ENCODE measurements at places on chromosomes 5 and 9.

DNA sequence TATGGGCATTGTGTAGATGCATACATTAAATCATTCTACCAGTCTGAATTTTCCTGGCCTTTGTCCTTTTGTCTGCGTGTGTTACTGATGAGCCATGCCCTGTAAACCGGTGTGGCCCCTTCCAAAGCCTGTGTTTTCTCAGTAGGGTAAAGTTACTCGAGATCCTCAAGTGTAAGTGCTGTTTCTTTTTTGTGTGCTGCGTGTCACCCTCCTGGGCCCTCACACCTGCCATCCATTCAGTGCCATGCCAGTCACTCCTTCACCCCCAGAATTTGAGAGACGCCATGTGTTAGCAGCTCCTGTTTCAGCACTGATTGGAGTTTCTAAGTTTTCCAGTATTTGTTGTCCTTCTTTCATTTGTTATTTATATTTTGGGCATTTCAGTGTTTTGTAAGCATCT lies 288.2 kb downstream of the FANCC start:
- DNase-seq, result no peak

- DNase-seq, result no peak
Measured at GRCh38 chr9:96612105-96612965, 7.3 kb downstream of the CDC14B start.

DNA sequence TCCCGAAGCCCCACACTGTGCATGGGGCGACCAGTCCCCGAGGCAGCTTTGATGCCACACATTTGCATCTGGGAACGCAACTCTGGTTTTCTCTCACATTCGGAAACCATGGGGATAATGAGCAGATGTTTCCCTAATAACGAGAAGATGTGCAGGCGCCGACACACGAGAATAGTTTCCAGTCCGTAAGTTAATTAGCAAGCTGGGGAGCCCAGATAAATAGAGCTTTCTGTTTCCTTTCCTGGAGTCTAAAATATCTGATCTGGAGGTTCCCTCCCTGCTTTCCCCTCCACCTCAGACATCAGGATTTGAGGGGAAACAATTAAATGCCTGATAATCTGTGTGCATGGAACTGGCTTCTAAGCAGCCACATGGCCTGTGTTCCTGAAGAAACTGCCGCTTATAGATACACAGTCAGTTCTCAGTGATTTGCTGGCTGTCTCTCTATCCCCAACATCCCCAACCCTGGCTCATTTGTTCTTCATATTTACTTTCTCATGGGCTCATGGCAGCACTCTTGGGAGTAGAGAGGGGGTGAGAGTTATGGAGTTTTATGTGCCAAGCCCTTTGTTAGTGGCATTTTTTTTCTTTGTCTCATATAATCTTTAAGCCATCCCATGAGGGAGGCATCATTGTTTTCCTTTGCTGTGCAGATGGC lies 62.8 kb downstream of the PDZD2 start:
- no peak for DNase-seq

GRCh38 chr5:14226992-14227391 lies 83.8 kb downstream of the TRIO start:
- DNase-seq, result no peak

GRCh38 chr5:8523501-8523900 lies 654.6 kb downstream of the MTRR start:
- DNase-seq, result no peak

GRCh38 chr5:10166392-10166791 lies 83.3 kb downstream of the ATPSCKMT start:
- DNase-seq, result no peak

DNA sequence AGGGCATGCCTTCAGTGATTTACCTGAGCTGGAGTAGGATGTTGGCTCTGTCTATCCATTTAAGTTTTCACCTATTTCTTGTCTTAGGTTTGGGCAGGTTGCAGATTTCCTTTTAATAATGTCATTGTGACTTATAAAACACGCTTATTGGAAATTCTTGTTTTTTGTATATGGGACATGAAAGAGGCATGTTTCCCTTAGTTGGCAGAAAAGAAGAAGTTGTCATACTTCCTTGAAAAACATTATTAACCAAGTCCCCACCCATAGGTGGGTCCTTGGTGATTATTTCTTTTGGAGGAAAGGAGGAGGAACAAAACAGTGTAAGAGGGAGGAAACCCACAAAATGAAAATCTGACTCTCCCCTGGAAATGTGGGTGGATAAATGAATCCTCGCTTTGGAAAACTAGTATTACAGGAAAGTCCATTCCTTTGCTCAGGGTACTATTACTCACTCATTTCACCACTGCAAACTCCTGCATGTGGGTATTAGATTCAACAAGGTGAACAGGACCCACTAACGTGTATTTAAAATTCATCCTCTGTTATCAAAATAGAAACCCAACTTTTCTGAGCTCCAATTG lies 9.3 kb downstream of the CER1 start:
- DNase-seq, result no peak

- DNase-seq, result no peak
Measured at GRCh38 chr5:130868186-130868840, 296.7 kb downstream of the HINT1 start.

DNA sequence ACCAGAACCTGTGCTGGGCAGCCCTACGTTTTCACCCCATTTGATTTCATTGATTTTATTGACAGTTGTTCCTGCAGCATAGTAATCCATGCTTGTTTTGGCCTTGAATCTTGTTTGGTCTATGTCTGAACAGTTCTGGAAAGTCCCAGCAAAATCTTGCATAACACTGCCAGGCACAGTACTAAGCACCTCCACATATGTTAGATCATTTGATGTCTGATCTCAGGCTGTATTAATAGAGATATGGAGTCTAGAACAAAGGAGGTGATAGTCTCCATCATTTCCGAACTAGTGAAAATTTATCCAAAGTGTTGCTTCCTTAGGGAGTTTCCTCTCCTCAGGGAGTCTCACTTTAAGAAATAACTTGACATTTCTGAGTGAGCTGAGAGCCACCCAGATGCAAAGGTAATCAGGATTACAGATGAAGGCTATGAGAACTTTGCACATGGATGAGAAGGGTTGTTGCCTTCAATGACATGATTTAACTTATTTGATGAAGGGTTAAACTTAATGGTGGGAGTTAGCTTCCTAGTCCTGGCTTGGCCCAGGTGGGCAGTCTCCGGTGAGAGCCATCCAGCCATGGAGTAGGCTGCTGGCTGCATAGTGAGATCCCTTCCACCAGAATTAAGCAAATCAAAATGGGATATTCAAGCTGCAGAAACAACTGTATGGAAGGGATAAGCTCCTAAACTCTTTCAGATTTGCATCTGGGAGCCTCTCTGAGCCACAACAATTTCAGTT lies 173.8 kb upstream of the MVB12B start:
- DNase-seq, result no peak

DNA sequence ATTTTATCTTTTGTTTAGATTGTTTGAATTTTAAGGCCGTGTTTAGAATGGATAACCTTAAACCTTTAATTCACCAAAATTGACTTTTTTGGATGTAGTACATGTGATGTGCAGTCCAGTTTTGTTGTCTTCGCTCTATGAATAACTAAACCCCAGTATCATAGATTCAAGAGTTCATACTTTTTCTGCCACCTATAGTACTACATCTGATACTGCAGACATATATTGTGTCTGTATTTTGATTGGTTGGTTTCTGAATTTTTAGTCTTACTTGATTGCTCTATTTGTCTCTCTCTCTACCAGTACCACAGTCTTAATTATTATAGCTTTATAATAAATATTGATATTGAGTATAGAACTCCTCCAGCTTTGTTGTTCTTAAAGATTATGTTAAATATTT lies 58.1 kb downstream of the PPIP5K2 start:
- no peak for DNase-seq

- no peak for DNase-seq
Measured at GRCh38 chr9:137115394-137116026, 977 bp upstream of the DPP7 start.

DNA sequence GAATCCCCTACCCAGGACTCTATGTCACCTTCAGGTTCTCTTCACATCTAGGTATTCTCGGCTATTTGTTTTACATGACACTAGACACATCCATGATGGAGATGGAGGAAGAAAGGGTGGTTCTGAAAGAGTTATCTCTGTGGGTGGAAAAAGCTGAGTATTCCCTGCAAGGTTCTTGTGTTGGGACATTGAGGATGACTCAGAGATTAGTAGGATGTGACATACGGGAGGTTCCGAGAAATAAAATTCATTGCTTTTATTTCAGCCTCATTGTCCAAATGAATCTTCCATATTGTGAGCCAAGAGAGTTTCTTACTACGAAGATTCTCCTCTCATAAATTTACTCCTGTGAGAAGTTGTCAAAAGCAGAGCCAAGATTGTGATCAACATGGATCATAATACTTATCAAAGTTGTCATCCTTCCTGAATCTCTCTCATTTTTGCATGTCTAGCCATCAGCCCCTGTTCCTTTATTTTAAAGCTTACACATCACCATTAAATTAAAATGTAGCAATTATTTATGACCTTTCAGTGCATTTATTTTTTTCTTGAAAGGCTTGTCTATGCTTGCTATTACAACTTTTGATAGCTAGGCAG lies 370.0 kb downstream of the PSAT1 start:
- DNase-seq, result no peak

DNA sequence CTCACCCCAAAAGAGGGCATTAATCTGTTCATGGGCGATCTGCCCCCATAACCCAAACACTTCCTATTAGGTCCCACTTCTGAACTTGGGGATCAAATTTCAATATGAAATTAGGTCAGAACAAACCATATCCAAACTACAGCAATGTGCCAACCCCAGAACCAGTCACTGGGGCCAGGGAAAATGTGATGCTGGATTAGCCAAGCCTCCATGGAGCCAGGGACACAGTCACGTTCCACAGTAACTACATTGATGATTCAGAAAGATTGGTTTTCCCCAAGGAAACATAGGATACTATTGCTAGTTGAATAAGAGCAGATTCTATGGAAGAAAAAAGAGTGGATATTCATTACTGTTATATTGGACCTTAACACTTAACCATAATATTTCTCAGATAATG lies 84.2 kb downstream of the GIN1 start:
- no peak for DNase-seq

GRCh38 chr5:151680944-151681427 lies 5.7 kb downstream of the SPARC start:
- DNase-seq, result no peak

DNA sequence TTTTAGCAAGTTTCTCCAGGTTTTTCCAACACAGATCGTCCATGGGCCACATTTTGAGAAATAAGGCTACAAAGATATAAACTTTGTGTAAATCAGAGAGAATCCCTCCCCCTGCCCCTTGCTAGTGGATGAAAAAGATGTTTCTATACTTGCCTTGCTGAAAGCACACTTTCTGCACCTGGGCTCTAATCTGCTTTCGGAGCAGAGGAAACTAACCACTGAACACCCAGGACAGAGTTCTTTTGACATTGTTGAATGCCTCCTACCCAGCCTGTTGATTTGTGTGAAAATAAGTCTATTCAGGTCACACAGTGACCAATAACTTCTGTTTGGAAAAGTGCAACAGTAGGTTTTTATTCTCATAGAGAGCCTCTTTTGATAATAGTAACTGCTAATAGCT lies 7.5 kb downstream of the ADRB2 start:
- no peak for DNase-seq

DNA sequence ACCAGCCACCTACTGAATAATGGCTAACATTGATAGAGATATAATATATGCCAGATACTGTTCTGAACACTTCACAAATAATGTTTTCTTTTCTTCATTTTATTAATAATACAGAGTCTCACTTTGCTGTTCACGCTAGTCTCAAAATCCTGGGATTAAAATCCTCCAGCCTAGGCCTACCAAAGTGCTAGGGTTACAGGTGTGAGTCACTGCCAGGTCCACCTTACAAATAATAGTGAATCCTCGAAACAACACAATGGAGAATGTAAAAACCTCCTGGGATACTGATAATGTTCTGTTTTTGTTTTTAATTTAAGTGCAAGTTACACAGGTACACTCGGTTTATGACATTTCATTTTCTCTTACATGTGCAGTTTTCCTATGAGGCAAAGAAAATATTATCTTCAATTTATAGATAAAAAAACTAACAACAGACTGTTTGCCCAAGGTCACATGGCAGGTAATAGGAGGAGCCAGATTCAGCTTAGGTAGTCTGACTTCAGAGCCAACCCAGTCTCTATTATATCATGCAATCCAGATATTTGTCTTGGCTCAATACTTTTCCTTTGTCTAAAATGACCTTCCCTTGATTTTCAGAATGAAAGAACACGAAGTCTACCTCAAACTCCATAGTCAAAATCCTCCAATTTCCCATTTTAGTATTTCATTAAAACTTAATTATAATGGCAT lies 7.8 kb downstream of the ZFR start:
- no peak for DNase-seq

- DNase-seq, result peak; percentile 41
Measured at GRCh38 chr9:136791516-136792276, 552 bp downstream of the TMEM141 start.

GRCh38 chr5:53326424-53327153 lies 153.8 kb upstream of the FST start:
- no peak for DNase-seq

- no peak for DNase-seq
Measured at GRCh38 chr9:135039916-135040645, 47.4 kb upstream of the OLFM1 start.

DNA sequence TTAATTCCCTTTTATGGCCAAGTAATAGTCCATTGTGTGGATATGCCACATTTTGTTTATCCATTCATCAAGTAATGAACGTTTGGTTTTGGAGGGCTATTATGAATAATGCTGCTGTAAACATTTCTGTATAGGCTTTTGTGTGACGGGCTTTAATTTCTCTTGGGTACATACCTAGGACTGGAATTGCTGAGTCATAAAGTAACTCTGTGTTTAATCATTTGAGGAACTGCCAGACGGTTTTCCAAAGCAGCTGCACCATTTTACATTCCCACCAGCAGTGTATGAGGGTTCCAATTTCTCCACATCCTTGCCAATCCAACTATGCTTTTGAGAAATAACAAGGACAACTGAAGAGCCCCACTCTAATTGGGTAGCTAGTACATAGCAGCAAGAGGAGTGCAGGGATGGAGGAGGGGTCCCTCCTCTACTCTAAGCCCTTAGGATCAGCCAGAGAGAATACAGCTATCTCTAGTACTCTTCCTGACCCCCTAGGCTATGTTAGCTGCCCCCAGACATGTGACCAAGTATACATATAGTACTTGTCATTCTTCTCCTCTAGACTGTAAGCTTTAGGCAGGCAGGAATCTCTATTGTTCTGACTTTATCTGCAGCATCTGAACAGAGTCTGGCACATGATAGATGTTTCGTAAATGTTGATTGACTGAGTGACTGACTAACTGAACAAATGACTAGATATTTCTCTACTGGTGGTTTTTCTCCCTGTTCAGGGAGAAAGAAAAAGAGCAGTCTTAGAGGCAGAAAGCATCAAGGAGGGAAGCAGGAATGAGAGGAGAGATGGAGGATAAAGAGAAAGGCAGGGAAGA lies 22.1 kb upstream of the MATR3 start:
- DNase-seq, result no peak

GRCh38 chr9:121185178-121185745 lies 16.4 kb downstream of the RAB14 start:
- DNase-seq, result no peak

DNA sequence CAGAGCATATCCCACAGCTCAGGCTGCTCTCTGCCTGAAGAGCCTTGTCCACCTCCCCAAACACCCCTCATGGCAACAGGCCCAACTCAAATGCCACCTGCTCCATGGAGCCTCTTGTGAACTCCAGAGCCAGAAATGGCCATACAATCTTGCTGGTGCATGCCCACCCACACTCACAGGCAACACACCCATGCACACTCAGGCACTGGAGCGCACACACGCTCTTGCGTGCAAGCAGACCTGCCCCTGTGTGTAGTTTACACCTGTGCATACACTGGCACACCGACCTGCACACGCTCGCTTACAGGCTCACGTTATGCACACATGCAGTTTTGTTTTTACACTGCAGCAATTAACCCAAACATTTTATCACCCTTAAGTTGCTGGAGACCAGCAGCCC lies 40.0 kb downstream of the HRH2 start:
- DNase-seq, result no peak
